Activated CD4-positive, CD25-positive, alpha-beta regulatory T cell treated with anti-CD3 and anti-CD28 coated beads, Interleukin-2, amount 50 U/mL, for 16 hours (primary cell): ENCODE measurements at places on chromosomes 2 and 18.

DNA sequence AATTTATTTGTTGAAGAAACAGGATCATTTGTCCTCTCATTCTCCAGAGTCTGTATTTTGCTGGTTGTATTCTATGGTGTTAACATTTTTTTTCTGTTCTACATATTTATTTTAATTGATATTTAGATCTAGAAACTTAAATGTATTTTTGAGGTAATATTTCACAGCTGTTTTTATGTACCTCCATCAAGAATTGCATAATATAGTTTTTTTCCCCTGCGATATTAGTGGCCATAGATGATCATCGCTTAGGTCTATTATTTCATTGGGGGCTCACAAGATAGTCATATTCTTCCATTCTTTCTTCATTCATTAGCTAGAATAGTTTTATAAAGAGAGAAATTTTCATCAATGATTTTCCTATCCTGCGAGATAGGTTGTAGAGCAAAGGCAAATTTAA, 89.3 kb downstream of the PARD3B start:
- no peak for DNase-seq

- no peak for DNase-seq
Measured at GRCh38 chr2:236946871-236947270, 138.8 kb upstream of the COPS8 start.

DNA sequence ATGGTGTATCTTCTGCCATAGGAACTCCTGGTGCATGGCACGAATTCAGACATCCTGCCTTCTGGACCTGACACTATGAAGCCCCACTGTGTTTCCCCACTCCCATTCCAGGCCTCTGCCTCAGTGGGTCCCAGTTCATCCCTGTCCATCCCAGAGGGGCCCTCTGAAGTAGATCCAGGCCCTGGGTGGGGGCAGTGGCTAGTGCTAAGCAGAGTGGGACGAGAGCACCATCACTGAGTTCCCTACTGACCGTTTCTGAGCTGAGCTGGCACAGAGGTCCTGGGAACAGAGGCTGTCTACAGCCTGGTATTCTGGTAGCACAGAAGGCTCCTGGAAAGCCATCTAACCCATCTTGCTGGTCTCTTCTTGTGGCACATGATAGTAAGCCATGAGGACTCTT, 54.0 kb downstream of the ATOH8 start:
- no peak for DNase-seq

DNA sequence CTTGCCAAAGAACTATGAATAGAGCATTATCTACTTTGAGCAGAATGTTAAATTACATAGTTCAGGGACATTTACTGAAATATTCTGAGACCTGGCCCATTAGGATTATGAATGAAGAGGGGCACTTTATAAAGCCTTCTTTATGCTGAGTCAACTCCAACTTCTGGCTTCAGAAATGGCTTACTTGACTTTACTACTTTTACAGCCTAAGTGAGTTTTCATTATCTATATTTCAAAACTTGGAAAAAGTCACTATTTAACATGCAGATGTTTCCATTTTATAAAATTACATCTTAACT, 37.7 kb downstream of the SESTD1 start:
- no peak for DNase-seq

- no peak for DNase-seq
Measured at GRCh38 chr18:7614042-7614441, 46.9 kb downstream of the PTPRM start.

- DNase-seq = no peak
Measured at GRCh38 chr2:227860221-227860641, 11.2 kb upstream of the DAW1 start.

- no peak for DNase-seq
Measured at GRCh38 chr2:237534380-237534779, 32.0 kb upstream of the PRLH start.

- no peak for DNase-seq
Measured at GRCh38 chr2:101349893-101350662, 37.2 kb downstream of the CREG2 start.

GRCh38 chr2:153106802-153107477, 371.6 kb downstream of the RPRM start:
- no peak for DNase-seq

GRCh38 chr2:60551240-60552077, 2.0 kb downstream of the BCL11A start:
- no peak for DNase-seq

DNA sequence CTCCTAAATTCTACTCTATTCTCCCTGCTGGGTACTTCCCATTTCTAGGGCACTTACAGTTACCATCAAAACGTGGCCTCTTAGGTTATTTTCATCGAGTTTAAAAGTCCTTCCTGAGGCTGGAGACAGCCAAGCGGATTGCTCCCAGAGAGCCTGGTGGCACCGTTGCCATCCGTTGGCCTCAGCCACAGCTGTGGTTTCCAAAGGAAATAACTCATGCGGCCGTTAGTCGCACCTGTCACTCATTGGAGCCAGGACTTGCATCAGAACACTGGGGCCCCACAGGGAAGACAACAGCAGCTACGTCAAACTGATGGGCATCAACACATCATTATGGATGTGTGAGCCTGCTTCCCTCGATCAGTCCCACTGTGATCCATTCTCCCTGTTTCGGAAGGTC, 453.4 kb downstream of the BCL11A start:
- no peak for DNase-seq

- no peak for DNase-seq
Measured at GRCh38 chr2:219695145-219695709, 67.8 kb downstream of the SLC4A3 start.

- no peak for DNase-seq
Measured at GRCh38 chr2:162490052-162490717, 146.3 kb downstream of the GCA start.

DNA sequence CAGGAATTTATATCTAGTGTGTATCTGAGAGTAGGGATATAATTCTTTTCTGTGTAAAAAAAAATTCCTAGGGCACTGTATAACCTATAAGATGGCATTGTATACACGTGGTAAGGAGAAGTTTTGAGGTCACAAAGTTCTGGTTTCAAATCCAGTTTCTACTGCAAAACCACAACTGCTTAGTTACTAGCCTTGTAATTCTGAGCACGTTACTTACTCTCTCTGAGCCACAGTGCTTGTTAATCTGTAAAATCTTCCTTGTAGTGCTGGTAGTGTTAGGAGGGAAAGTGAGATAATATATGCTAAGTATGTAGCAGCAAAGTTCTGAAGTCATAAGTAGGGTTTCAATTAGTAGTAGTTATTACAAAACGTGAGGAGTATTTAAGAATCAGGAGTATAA, 175.4 kb downstream of the SATB2 start:
- no peak for DNase-seq

DNA sequence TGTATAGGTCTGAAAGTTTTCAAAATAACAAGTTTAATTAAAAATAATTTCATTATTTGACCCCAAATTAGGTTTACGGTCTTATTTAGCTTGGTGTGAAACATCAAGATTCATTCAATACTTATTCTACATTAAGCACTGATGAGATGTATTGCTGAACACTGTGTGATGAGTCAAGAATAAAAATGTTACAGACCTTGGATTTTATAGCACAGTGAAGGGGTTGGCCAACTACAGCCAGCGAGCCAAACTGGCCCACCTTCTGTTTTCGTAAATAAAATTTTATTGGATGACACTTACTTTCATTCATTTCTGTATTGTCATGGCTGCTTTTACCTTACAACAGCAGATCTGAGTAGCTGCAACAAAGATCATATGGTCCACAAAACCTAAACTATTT, 8.3 kb downstream of the PPP4R1 start:
- DNase-seq = no peak

DNA sequence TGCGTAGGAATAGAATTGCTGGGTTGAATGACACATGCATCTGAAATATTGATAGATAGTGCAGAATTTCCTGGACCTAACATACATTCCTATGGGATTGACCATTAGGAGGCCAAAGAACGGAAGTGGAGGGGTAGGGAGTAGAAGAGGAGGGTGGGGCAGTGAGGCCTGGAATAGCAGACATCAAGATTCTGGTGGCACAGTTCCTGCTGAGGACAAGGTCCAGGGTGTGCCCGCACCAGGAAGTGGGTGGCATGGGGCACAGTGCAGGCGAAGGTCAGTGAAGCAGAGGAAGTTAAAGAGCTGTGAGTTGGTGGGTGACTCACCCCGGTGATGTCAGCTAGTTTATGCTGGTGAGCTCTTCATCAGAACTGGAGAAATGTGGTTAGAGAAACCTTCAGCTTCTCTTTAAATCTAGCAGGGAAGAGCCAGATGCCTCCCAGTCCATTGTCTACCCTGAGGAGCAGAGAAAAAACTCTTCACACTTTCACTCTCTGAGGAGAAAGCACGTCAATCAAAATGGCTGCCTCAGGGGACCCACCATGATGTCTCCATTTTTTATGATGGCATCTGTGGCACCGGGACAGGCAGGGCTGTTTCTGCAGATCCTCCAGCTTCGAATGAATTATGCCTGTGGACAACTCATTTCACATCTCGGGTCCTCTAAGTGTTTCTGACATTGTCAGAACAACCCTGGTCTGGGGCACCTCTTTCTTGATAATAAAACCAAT, 55.9 kb upstream of the CTLA4 start:
- no peak for DNase-seq

- DNase-seq = no peak
Measured at GRCh38 chr2:82340578-82341053, 2036.1 kb upstream of the LRRTM1 start.

- DNase-seq = no peak
Measured at GRCh38 chr2:202249521-202250253, 11.3 kb upstream of the SUMO1 start.

DNA sequence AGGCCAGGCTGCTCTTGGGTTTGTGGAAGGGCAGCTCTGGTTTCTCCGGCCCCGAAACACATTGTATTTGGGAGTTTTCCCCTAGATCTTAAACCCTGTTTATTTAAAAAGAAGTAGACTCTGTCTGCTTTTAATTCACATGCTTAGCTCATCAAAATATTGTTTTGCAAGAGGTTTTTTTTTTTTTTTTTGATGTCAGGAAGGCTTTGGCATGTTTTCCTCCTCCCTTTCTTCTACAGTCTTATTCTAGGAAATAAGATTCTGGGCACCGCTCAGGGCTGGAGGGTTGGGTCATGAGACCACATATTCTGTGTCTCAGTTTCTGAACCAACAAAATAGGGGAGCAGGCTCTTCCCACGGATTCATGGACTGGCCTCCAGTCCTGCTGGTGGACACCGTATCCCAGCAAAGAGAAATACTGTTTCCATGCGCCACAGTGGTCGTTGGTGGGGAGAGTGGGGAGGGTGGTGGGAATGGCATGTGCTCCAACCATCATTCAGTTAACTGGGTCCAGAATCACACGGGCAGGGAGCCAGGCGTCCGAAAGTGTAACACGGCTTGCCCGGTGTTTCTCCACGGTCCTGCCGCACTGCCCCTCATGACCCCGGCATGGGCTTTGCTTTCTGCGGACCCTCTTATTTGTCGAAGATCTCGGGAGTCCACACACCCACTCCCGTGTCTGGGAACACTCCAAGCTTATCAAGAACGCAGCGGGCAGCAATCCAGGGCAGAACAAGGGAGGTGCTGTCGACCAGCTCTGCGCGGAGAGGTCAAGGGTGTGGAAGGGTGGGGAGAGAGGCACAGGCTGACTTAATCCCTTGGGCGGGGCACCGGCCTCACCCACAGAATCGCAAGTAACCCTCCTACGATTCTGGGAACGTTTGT, 176.7 kb downstream of the GLI2 start:
- DNase-seq = no peak

- no peak for DNase-seq
Measured at GRCh38 chr2:160918906-160919503, 241.2 kb upstream of the TANK start.

DNA sequence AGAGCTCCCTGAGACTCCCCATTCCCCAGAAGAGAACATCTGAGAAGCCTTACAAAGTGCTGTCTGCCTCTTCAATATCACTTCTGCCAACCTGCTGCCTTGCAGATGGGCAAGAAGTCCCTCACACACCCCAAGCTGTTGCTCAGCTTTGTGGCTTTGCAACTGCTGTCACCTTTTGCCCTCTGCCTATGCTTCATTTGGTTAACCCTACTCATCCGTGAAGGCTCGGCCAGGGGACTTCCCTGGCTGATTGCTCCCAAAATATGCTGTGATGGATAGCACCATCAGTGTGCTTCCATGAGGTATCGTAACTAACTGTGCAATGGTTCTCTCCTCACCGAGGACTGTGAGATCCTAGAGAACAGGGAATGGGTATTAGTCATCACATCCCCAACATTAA, 88.9 kb upstream of the CYP1B1 start:
- DNase-seq = no peak

DNA sequence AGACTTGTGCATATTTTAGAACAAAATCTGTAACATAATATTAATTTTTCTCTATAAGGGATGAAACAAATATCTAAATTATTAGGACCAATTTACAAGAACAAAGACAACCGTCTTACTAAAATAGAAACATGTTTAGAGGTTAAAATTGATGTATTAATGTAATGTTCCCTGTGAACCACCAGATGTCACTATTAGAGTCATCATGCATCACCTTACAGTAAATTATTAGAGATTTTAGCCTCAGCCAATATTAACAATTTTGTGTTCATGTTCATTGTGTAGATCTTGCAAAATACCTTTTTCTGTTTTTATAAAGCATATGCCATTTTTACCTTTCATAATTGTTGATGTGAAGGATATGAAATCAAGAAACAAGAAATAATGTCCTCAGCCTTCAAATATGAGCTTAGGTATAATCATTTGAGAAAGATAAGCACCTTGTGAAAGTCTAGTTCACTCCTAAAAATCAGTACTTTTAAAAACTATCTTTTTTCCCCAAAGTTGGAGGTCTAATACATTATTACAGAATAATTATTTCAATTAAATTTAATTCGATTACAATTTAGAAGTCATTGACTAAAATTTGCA, 344.3 kb upstream of the KCNH7 start:
- DNase-seq = no peak

- DNase-seq = no peak
Measured at GRCh38 chr18:56060967-56061541, 473.1 kb upstream of the TCF4 start.

- no peak for DNase-seq
Measured at GRCh38 chr2:105377871-105378270, 21.0 kb downstream of the FHL2 start.

DNA sequence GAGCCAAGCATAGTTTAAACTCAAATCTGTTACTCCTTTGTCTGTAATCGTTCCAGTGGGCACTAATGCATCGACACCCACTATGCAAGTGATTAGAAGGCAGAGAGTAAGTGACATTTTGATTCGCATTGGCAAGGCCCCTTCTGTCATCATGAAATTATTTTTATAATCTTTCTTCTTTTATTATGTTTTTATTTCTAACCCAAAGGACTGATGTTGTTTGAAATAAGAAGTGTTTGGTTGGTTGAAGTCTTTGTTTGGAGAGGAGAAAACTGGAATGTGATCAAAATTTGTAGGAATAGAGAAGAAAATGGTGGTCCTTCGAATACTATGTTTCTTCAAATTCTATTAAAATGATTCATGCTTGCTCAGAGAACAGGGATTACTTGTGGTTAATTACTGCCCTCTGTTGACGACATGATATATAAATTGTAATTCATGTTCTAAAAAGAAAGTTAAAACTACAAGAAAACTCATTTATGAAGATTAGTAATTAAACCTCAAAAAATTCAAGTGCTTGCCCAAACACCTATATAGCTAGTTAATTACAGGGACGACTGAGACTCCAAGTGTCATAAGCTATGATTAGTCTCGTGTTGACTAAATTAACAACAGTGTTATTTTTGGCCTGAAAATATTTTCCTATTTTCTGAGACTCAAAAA, 26.4 kb upstream of the TFPI start:
- no peak for DNase-seq

GRCh38 chr2:39124746-39125057, 3.9 kb upstream of the SOS1 start:
- no peak for DNase-seq
